EH (cell line): ENCODE measurements at places on chromosomes 5 and 9.

- no peak for DNase-seq
Measured at GRCh38 chr5:173895401-173896165, 7.4 kb downstream of the CPEB4 start.

- DNase-seq, result no peak
Measured at GRCh38 chr9:102587281-102587680, 407.9 kb upstream of the CYLC2 start.

GRCh38 chr5:33065131-33065530 is 354.0 kb downstream of the NPR3 start:
- no peak for DNase-seq

DNA sequence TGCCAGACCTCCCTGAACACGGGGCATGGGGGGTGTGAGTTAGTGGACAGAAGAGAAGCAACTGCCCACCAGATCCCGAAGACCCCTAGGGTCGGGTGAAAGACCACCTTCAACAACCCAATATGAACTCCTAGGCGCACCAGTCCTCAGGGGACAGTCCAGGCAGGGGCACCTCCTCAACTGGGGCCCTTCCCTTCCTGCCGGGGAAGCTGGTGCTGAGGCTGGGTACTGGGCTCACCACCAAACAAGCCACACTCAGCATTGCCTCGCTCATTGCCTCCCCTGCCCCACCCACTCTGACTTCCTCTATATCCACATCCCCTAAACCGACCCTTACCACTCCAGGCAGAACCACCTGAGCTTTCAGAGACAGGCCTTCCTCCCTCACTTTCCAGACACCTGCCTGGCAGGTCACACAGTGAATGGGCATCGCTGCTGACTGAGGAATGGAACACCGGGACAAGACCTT is 42.5 kb downstream of the SEMA4D start:
- no peak for DNase-seq

- DNase-seq, result no peak
Measured at GRCh38 chr5:38011668-38012188, 171.9 kb upstream of the GDNF start.

GRCh38 chr5:5158472-5158895 is 18.4 kb downstream of the ADAMTS16 start:
- DNase-seq, result no peak

- no peak for DNase-seq
Measured at GRCh38 chr9:70566751-70567150, 152.3 kb upstream of the KLF9 start.

GRCh38 chr9:103397868-103398600 is 402.9 kb downstream of the CYLC2 start:
- DNase-seq, result peak; percentile 0

DNA sequence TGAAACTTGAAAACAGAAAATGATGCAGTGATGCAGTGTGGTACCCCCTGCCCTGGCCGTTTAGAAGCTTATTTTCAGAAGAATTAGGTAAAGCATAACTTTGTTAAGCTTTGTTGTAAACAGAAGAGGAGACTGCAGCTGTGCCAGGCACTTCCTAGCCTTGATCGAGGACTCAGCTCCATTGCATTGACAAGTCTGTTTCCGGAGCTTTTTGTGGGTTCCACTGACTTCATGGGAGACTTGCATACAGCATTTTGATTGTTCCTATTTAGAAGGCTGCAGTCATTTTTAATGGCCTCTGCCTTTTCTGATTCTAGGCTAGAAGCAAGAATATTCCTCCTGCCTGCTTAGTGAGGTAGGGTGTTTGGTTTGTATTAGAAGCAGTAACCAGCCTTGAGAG is 12.3 kb downstream of the MVB12B start:
- DNase-seq, result no peak

- DNase-seq, result no peak
Measured at GRCh38 chr9:127055745-127056402, 66.6 kb downstream of the ANGPTL2 start.

- no peak for DNase-seq
Measured at GRCh38 chr5:122415801-122416120, 103.7 kb downstream of the SNCAIP start.

DNA sequence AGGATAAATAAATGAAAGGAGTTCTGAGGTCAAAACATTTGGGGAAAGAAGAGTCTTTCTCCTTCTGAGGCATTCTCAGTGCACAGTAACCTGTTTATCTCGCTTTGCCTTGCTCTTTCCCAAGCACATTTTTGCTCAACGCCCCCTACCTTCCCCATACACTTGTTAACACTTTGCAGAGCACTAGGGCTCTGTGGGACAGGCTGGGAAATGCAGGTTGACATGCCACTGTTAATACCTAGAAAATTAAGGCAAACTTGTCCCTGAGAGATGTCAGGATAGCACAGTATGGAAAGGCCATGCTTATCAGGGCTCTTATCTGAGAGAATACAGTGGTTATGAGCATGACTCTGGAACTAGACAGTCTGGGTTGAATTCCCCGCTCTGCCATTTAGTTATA is 152.0 kb downstream of the DOCK8 start:
- DNase-seq, result no peak

GRCh38 chr5:172612771-172613170 is 28.3 kb upstream of the NEURL1B start:
- no peak for DNase-seq

DNA sequence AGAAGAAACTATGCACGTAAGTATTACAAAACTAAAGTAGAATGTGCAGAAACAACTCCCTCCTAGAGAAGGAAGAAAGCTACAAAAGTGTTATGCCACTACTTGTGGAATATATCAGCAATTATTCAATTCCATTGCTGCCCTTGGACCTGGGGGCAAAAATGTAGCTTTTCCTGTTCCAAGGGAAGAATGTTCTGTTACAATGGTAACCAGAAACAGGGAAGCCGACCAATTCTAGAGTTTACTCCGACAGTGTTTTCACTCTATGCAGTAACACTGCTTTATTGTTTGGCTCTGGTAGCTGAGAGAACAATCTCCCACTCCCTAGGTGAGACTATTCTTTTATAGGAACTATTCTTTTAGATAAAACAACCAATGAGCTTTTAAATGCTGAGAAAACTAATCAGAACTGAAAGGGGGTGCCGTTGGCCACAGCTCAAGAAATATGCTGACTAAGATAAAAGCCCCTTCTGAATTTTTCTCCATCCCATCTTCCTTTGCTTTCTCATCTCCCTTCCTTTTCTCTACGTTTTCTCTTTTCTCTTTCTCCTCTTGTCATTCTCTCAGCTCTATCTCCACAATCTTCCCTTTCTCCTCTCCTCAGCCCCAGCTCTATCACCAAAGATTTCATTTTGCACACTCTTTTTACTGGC is 54.1 kb downstream of the SLC1A3 start:
- DNase-seq, result no peak

- DNase-seq, result peak; percentile 79
Measured at GRCh38 chr9:131019388-131020239, 10.6 kb downstream of the LAMC3 start.

DNA sequence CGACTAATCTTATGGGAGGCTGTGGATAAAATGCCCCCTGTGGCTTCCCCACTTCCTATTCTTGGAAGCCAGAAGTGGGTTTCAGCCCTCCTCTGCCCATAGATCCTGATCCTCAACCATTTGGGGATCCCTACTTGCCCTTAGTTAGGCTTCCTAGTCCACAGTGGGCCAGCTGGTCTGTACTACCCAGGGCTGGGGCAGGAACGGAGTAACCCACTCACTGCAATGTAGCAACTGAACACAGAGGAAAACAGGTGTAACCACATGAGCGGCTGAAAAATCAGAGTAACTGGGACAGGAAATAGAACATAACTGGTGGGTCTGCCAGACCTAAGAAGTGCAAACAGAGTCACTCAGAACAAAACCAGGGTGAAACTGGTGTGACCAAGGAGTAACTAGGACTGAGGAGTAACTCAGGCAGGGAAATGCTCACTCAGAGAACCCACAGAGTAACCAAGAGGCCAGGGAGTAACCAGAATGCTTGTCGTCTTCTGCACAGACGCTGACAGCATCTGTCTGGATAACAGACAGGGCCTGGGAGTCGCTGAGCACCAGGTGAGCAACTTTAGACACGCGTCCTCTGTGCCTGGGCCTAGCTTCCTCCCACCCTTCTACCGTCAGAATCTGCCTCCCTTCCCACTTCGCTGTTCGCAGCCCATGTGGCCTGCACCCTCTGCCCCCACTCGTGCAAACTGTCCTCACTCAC is 1.0 kb downstream of the AQP3 start:
- no peak for DNase-seq

GRCh38 chr5:173334808-173335207 is 6.6 kb upstream of the STC2 start:
- DNase-seq, result peak; percentile 37

DNA sequence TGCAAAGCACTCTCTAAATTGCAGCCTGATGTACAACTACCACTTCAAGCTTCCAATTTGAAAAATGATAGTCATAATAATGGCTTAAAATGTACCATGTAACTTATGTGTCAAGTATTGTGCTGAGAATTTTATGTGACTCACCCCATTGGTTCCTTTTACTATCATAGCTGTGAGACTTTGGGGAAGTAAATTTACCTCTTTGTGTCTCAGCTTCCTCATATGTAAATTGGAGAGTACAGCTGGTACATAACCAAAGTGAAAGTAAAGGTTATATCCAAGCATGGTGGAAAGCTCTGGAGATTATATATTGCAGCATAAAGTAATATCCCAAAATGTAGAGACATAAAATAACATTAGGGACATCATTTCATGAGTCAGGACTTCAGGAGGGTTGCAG is 2200.4 kb upstream of the C9orf72 start:
- no peak for DNase-seq

DNA sequence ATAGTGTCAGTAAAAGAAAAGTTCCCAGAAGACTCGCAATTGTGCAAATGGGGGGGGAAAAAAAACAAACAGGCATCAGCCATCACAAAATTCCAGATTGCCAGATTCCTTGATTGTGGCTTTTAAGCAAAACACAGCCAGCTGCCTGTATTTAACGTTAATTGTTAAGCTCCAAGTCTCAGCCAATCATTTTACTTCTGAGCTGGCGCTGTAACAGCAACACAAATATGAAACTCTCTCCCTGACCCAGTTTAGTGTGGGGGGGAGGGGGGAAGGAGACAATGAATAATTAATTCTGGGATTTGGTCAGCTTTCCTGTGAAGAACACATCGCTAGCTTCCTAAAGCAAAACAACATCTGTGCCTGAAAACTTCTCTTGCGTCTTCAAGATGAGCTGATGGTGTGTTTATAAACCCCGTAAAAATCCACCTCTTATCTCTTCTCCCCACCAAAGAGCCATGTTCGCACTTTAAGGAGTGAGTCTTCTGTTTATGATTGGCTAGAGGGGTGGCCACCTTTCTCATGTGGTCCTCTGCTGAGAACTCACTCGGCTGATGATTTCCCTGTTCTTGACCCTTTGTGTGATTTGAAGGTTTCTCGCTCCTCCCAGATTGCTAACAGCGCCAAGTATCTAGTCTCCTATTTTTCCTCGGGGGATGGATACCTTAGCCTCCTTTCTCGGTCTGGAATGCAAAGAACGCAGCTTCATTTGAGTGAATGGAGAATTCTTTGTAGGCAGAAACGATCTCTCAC is 160.2 kb upstream of the DAPK1 start:
- peak; percentile 71 for DNase-seq

DNA sequence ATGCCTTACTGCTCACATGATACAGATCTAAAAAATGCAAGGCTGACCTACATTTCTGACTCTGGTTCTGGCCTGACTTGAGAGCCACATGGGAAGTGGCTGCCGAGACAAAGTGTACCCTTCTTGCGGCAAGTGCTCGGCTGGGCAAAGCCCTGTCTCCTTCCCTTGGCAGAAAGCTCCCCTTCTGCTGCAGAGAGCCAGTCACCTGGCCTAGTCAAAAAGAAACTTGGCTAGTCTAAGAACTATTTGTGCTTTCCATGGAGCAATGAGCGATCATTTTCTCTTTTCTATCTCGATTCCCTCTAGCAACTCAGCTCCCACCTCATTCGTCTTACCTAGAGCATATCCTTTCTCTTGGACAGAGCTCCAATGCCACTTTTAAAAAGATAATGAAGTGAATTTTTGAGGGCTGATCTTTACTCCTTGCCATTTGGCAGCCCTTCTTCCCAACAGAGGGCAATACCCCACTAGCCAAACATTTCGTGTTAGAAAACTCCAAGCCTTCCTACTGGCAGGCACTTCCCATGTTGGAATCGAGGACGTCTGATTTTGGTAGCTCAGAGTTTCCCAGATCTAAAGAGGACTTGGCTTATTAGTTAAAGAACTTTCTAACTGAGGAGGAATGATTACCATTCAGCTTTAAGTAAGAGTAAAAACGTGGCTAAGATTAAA is 108.1 kb upstream of the PRRC1 start:
- DNase-seq, result no peak

- DNase-seq, result peak; percentile 29
Measured at GRCh38 chr5:89703817-89704216, 705.7 kb downstream of the CETN3 start.

GRCh38 chr5:145449794-145450193 is 385.3 kb downstream of the PRELID2 start:
- DNase-seq, result peak; percentile 5

DNA sequence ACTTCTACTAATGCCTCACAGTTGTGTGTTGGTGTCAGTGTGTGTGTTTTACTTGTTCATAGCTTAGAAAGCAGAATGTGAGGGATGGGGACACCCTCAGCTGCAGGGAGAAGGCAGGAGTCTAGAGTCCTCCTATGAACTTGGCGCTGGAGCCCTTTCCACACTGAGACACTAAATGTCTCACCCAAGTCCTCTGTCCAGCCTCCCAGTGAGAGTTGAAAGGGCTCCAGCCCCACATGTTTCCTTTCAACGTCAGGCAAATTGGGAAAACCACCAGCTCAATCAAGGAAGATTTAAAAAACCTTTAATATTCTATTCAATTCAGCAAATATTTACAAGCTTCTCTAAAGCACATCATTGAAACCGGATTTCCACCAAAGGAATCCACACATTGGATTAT is 167.6 kb upstream of the MSX2 start:
- no peak for DNase-seq

GRCh38 chr5:157516626-157517325 is 56.8 kb downstream of the NIPAL4 start:
- DNase-seq, result peak; percentile 98

DNA sequence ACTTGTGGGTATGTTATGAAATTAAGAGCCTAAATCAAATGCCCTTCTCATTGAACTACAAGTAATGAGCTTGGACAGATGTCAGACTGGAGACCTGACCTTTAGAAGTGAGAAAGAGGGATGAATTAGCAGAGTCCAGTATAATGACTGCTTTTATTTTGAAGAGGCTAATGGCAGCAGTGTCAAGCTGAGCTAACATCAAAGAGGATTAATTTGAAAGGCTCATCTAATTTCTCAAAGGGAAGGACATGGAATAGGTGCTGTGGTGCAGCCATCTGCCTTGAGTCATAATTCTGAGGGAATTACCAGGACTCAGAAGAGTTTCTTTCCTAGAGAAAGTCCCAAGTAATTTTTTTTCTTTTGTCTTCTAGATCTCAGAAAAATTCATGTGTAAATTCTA is 57.6 kb downstream of the FAM81B start:
- no peak for DNase-seq
